ENCODE measurements at places on chromosomes 7 and 10.

DNA sequence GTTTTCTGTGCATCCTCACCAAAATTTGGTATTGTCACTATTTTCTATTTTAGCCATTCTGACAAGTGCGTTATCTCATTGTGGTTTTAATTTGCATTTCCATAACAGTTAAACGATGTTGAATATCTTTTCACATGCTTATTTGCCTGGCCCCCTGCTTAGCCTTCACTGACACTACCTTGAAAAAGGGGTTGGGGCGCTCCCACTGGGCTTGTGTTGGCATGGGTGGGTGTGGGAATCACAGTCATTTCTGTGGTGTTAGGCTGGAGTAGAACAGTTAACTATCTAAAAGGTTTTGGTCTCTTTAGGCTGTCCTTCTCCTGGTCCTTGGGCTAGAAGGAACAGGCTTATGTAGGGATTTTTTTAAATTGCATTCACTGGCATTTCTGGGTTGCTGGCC lies 72.2 kb upstream of the TMEM140 start:
- DNase-seq = no peak

DNA sequence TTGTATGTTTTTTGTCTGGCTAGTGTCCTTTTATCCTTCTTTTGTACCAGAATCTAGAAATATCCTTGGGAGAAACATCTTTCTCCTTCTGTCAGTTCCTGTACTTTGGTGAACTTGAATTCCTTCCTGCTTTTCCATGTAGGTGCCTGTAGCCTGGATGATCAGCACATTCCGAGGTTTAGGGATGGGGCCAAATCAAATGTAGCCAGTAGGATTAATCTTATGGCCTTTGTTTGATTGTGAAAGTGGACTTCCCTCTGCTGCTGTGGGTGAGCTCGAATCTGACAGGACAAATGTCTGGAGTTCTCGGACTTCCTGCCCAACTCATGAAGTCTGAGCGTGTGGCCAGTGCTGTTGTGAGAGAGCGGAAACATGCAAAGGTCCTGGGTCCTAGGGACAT lies 33.2 kb upstream of the NAMPT start:
- DNase-seq = no peak

GRCh38 chr10:103667356-103667755 lies 173.9 kb downstream of the NEURL1 start:
- DNase-seq = no peak

- DNase-seq = no peak
Measured at GRCh38 chr10:71597821-71598498, 121.6 kb downstream of the C10orf105 start.

- peak; percentile 91 for DNase-seq
Measured at GRCh38 chr7:102912742-102913141, at the start of gene LRRC17. TSS of gene LRRC17 (plus strand) at chr7:102913000. CDS start at chr7:102933914, 20,914 bp downstream.

GRCh38 chr10:78744491-78745090 lies 324.2 kb upstream of the ZMIZ1 start:
- no peak for DNase-seq

DNA sequence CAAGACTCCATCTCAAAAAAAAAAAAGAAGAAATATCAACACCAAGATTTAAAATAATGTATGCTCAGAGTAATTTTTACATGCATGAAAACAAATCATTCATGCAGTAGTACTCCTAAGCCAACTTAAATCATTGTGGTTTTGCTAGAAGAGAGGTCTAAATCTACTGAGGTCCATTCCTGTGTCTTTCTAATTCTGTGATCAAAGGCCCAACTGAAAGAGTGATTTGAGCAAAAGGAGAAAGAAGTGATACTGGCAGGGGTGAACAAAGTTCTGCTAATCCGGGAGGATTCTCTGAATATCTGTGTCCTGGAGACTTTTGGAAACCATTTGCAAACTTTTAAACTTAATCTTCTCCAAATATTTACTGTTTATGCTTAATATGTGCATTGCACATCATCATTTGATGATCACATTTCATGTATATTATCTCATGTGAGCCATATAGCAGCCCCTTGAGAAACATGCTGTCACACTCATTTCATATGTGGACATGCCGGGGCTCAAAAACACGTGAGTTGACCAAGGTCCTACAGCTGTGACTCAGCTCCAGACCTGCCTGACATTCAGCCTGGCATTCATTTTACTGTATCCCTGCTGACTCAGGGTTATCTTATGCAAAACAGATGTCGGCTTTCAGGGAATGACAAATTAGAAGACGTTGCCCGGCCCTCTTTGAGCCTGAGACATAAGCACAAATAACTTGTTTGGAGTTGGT lies 76.4 kb downstream of the FAM107B start:
- no peak for DNase-seq

- DNase-seq = no peak
Measured at GRCh38 chr7:69668339-69668870, 70.1 kb downstream of the AUTS2 start.

GRCh38 chr7:154423231-154423630 lies 371.0 kb downstream of the DPP6 start:
- peak; percentile 42 for DNase-seq

- no peak for DNase-seq
Measured at GRCh38 chr7:138247081-138247480, 170.8 kb downstream of the AKR1D1 start.

- DNase-seq = no peak
Measured at GRCh38 chr7:47501406-47501805, 80.5 kb downstream of the TNS3 start.

DNA sequence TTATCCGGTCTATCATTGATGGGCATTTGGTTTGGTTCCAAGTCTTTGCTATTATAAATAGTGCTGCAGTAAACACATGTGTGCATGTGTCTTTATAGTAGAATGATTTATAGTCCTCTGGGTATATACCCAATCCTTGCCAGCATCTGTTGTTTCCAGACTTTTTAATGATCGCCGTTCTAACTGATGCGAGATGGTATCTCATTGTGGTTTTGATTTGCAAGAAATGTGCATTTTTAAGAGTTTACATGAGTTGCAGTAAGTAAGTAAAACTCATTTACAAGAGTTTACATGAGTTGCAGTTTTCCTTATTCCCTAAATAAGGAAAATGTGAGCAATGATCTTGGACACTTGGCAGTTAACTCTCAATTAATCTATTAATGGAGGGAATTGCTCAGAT lies 312.1 kb downstream of the LHFPL3 start:
- DNase-seq = no peak

GRCh38 chr10:77214799-77215198 lies 422.8 kb downstream of the KCNMA1 start:
- no peak for DNase-seq

DNA sequence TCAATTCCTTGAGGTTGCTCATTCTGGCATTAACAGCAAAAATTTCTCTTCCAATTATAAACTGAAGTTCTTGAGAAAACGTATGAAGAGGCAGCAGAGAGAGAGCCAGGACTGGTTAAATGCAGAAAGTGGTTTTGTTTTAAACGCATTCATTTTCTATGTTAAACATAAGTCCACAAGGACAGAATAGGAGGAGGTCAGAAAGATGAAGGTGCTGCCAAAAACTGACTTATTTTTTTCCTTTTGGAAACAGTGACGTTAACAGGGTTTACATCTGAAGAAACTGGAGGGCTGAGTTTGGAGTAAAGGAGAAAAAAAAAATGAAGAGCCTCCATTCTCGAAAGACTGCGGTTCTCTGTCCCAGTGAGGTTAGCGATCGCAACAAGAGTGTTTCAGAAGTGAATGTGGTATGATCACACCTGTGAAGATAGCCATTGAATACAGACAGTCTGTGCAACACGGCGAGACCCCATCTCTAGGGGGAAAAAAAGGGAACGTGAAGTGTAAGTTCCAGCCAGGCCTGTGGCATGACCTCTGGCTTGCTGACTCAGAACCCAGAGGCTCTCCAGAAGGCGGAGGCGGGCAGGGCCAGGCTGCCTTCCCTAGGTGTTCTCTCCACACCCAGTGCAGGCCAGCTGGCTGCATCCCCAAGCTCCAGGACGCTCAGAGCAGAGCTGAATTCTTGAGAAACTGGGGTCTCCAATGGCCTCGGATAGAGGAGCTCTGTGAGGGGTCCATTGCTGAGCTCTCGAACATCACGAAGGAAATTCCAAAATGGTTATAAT lies 84.0 kb downstream of the CHST15 start:
- DNase-seq = no peak

DNA sequence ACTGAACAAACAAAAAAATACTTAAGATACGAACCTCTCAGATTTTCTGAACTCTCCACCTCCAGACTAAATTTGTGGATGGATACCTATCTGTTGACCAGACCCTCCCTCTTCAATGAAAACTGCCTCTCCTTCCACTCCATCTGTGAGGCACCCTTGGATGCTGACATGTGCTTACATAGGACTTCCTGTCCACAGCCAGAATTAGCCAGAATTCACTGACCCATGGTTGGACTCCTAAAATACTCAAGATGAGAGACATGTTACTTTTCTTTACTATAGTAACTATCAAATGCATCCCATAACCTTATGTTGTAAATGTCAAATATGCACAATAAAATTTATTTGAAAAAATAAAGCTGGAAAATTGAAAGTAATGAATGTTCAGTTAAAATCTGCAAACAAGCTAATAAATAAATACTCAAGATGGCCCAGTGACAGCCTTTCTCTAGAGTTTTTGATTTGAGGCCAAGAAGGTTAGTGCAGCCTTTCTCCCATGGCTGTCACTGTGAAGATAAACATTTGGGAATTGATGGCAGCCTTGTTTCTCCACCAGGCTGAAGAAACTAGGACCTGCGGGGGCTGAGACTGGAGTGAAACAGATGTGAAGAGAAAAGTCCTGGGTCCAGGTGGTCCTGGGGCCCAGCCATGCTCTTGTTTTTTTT lies 287.0 kb downstream of the ZEB1 start:
- peak; percentile 62 for DNase-seq

DNA sequence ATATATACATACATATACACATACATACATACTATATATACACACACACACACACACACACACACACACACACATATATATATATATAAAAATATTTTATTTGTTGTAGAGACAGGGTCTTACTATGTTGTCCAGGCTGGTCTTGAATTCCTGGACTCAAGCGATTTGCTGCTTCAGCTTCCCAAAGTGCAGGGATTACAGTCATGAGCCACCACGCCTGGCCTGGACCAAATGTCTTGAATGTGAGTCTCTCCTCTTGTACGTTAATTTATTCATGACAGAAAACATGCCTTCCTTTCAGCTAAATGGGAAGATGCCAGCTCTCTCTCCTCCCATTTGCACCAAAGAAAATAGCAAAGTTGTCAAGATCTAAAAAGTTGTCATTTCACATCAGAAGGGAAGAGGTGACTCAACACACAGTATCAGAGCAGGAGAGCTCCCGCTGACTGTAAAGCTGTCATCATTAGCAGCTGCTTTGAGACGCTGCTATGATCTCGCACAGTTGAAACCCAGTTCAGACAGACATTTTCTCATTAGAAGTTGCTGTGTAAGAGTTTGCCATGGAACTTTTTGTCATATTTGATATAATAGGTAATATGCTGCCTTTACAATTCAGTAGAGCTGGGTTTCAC lies 224.3 kb downstream of the SFMBT2 start:
- no peak for DNase-seq

DNA sequence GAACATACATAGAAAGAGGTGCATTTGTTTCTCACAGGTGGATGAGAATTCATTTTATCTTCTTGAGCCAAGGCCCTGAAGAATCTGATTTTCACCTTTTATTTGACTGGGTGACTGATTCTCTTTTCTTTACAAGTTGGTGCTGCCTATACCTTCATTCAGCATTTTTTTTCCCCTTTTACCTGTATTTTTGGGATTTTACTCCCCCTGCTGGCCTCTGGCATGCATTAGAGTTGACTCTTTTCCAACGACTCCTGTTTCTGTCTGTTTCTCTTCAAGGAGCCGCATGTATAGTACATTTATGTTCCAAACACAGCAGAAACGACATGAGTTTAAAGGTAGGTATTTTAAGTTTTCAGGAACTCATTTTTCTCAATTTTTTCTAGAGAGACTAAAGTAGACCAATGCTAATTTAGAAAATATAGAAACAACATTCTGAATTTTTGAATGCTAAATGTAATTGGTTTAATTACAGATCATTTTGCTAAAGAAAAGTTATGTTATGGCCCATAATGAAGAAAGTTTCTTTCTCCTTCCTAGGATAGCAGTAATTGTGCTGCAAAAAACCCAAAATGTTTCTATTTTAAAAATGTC lies 149.8 kb upstream of the HDAC9 start:
- peak; percentile 72 for DNase-seq

DNA sequence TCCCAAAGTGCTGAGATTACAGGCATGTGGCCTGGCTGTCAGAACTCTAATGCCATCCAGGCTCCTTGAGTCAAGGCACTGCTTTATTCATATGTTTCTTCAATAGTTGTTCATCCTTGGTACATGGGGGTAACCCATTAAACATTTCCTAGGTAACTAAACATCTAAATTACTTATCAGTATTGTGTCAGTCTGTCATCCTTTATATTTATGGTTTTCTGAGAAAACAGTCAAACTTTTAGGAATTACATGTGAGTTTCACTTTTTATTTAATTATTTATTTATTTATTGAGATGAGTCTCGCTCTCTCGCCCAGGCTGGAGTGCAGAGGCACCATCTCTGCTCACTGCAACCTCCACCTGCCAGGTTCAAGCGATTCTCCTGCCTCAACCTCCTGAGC lies 45.5 kb upstream of the LAMB1 start:
- no peak for DNase-seq

GRCh38 chr7:155123413-155123812 lies 53.3 kb downstream of the HTR5A start:
- no peak for DNase-seq

GRCh38 chr7:291373-292092 lies 1.6 kb downstream of the FOXL3 start:
- no peak for DNase-seq

DNA sequence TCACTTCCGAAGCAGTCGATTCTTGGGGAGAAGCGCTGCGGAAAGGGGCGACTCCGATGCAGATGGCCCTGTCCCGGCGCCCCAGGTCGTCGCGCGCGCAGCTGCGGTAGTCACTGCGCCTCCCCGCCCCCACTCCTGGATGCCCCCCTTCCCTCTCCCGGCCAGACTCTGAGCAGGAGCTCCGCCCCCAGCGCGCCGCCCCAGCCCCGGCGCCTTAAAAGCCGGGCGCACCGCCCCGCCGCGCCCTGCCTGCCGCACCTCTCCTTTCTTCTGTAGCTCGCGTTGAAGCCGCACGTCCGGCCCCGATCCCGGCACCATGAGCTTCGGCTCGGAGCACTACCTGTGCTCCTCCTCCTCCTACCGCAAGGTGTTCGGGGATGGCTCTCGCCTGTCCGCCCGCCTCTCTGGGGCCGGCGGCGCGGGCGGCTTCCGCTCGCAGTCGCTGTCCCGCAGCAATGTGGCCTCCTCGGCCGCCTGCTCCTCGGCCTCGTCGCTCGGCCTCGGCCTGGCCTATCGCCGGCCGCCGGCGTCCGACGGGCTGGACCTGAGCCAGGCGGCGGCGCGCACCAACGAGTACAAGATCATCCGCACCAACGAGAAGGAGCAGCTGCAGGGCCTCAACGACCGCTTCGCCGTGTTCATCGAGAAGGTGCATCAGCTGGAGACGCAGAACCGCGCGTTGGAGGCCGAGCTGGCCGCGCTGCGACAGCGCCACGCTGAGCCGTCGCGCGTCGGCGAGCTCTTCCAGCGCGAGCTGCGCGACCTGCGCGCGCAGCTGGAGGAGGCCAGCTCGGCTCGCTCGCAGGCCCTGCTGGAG lies at the start of gene INA:
TSS of gene INA (plus strand) at position 243 of the 817 bp plus-strand sequence. CDS start at position 317, 74 bp downstream.
- peak; percentile 73 for DNase-seq

GRCh38 chr7:104096683-104097082 lies 107.2 kb upstream of the RELN start:
- no peak for DNase-seq
